Ammon's horn (tissue), 1 donor: ENCODE measurements at places on chromosomes 3 and 15.

DNA sequence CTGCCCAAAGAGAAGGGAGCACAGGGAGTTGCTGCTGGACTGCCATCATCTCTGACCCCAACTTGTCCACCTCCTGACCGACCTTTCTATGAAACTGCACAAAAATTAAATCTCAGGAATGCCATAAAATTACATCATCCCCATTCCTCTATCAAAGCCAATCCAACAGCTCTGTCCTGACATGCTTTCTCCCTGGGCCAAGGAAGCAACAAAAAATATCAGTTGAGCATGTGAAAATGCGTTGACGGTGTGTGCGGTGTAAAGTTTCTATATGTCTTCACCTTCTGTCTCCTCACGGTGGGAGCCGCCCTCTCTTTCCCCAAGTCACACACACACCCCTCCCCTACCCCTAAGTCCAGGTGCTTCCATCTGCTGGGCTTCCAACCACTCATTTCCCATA lies 3.6 kb upstream of the ZNF774 start:
- DNase-seq = no peak

DNA sequence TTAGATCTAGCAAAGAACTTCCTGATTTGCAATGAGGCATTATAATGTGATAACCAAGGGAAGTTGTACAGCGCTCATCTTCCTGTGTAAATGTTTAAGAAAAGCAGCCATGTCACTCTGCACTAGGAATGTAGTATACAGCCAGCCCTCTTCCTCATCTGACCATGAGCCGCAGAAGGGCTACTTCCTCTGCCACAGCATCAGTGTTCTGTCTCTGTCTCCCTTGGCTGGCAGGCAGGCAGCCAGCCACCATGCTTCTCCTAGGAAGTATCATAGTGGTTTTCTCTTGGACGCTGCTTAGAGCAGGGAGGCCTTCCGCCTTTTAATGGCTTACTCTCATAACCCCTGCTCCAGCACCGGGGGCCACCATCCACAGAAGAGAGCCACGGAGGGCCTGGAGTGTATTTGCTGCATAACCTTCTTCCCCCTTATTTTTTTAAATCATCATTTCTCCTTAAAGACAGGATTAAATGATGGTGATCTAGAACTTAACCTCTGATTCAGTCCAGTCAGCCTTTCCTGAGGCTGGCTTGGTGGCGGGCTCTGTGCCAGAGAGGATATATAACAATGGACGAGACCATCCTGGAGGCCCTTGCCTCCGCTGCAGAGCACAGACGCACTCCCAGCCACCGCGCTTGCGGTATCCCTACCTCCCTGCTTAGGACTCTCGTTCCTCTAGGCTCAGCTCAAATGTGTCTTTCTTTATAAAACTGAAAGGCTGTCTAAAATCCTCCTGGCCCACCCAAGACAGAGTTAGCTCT lies 57.3 kb upstream of the PLXNA1 start:
- peak; percentile 81 for DNase-seq

GRCh38 chr3:123449997-123450604 lies 1.2 kb upstream of the ADCY5 start:
- DNase-seq = peak; percentile 73

- DNase-seq = no peak
Observed at GRCh38 chr3:38401246-38401962, 52.3 kb upstream of the ACVR2B start.
